Neural crest cell (in vitro differentiated cells): ENCODE measurements at places on chromosomes 16 and 17. TPM values are rescaled to one million over a fixed set of nuclear protein-coding genes. Genes with fewer than 3 reads are reported as not detected.

DNA sequence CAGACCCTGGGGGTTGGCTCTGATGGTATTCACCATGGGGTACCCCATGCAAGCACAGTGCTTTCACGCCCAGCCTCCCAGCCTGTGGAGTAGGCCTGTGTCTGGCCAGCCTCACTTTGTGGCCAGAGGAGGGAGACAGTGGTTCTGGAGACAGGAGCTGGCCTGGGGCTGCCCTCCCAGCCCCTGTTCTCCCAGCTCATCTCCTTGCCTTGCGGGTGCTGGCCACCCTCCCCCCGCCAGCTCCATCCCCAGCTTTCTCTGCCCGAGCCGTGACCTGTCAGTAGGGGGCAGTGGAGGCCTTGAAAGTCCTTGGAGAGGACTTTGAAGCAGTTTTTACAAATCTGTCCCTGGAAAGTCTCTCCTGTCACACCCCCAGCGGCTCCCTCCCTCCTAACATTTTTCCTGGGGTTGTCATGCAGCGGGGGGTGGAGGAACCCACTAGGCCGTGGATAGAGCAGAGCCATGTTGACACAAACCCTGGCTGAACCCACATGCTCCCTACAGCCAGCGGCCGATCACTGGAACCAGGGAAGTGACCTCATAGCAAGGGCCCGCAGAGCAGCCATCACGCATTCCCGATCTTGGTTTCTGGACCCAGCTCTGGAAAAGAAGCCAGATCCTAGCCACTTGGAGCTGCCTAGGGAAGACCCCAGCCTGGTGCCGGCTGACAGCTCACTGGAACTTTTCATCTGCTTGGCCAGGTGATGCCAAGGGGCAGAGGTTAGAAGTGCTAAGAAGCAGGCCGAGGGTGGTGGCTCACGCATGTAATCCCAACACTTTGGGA is 289.4 kb downstream of the SEC14L1 start:
- H3K27me3 ChIP-seq, result no peaks in the 10 kb centered on the region
- peak overlapping the region; percentile 84 for H3K27ac ChIP-seq
- H3K36me3 ChIP-seq, result no peaks in the 10 kb centered on the region
- peak; percentile 95 for DNase-seq

DNA sequence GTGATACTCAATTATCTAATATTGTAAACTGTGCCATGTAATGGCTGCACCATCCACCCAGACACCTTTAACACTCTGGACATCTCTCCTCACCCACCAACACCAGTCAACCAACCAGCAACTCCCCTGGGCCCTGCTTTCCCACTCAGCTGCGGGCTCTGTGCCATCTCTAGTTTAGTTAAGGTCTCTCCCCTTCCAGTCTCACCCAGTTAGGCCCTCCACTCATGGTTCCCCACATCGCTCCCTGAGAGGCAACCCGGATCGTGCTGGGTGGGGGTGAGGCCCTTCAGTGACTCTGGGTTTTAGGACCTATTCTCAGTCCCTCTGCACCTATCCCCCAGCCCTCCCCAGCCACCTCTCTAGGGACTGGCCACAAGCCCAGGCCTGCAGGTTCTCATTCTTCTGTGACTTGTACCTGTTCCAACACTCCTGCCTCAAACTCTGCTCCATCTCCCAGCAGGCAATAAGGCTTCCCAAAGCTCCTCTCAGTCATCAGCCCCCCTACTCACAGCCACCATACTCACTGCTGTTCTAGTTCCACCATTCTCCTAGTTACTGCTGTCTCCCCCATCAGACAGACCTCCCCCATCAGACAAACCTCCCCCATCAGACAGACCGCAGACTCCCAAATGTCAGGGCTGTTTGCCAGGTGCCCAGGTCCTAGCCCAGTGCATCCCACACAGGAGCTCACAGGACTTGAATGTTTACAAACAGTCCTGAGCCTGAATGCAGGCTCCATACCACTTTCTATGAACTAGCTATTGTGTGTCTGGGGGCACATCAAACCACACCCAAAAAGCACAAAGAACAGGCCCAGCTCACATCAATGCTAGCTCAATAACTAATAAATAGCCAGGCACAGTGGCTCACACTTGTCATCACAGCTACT is 2.6 kb downstream of the TK2 start:
- H3K4me1 ChIP-seq, result peaks cover 42% of the 10 kb centered on the region
- H3K36me3 ChIP-seq, result peaks cover under 1% of the 10 kb centered on the region
- no peak for DNase-seq
- peak overlapping the region; percentile 79 for H3K4me3 ChIP-seq
- no peaks in the 10 kb centered on the region for H3K27me3 ChIP-seq
- no peak overlapping the region for H3K27ac ChIP-seq

GRCh38 chr17:1100382-1100781 is 79.4 kb downstream of the ABR start:
- H3K27ac ChIP-seq, result no peak overlapping the region
- no peak overlapping the region for H3K4me3 ChIP-seq
- no peaks in the 10 kb centered on the region for H3K4me1 ChIP-seq
- H3K36me3 ChIP-seq, result peaks cover 5% of the 10 kb centered on the region
- H3K27me3 ChIP-seq, result no peaks in the 10 kb centered on the region
- no peak for DNase-seq

- H3K27ac ChIP-seq, result peak overlapping the region; percentile 86
- peaks cover 32% of the 10 kb centered on the region for H3K36me3 ChIP-seq
- peaks cover 40% of the 10 kb centered on the region for H3K27me3 ChIP-seq
- peak overlapping the region; percentile 94 for H3K4me3 ChIP-seq
- DNase-seq, result peak; percentile 75
Measured at GRCh38 chr17:8225813-8226535, 15.6 kb upstream of the AURKB start.

- peaks cover 37% of the 10 kb centered on the region for H3K4me1 ChIP-seq
- peak within 1 kb of the TSS; percentile 91 for H3K4me3 ChIP-seq
- no peaks in the 10 kb centered on the region for H3K36me3 ChIP-seq
- H3K27ac ChIP-seq, result peak within 1 kb of the TSS; percentile 10
Measured at GRCh38 chr17:47693731-47694580, at the start of gene TBKBP1. TBKBP1 (plus strand) TSS chr17:47694161; CDS start chr17:47696113, 1,952 bp downstream.

DNA sequence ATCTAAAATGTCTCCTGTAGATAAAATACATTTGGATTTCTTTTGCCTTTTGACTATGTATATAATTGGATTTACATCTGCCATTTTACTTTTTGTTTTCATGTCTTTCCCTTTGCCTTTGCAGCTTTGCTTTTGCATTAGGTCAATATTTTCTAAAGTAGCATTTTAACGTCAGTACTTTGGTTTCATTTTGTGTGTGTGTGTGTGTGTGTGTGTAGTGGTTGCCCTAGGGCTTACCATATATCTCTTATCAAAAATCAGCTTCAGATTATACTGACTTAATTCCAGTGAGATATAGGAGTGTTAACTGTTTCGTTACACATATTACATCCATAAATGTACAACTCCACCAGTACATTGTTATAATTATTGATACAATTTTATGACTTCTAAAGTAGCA is 26.1 kb downstream of the AKTIP start:
- DNase-seq, result no peak
- no peak overlapping the region for H3K4me3 ChIP-seq
- no peaks in the 10 kb centered on the region for H3K4me1 ChIP-seq
- H3K36me3 ChIP-seq, result peaks cover 41% of the 10 kb centered on the region

SLC16A13 gene
- total RNA-seq, result 11.1 and 12.2 TPM in 2 replicates

KCNAB3 gene
- total RNA-seq, result 19.9 and 20.4 TPM in 2 replicates
